Upper lobe of right lung (tissue), 1 donor: ENCODE measurements at places on chromosomes 7 and 10. TPM values are rescaled to one million over a fixed set of nuclear protein-coding genes. Genes with fewer than 3 reads are reported as not detected.

DNA sequence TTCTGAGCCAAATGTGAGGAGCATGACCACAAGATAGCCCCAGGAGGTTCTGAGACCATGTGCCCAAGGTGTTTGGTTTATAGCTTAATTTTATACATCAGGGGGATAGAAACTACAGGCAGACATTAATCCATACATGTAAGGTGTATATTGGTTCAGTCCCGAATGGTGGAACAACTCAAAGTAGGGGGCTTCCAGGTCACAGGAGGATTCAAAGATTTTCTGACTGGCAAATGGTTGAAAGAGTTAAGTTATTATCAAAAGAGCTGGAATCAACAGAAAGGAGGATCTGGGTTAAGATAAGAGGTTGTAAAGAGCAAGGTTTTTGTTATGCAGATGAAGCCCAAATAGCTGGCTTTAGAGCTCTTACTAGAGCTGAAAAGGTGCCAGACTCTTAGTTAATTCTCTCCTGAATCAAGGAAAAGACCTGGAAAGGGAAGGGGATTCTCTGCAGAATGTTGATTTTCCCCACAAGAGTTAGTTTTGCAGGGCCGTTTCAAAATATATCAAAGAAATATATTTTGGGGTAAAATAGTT, 640.0 kb downstream of the IPMK start:
- H3K27me3 ChIP-seq: no peaks in the 10 kb centered on the region
- H3K36me3 ChIP-seq: no peaks in the 10 kb centered on the region
- no peak overlapping the region for H3K27ac ChIP-seq
- DNase-seq: no peak

GRCh38 chr7:79968077-79968648, 166.5 kb upstream of the GNAI1 start:
- no peaks in the 10 kb centered on the region for H3K4me1 ChIP-seq
- H3K4me3 ChIP-seq: no peak overlapping the region
- no peaks in the 10 kb centered on the region for H3K36me3 ChIP-seq
- H3K27me3 ChIP-seq: no peaks in the 10 kb centered on the region

DNA sequence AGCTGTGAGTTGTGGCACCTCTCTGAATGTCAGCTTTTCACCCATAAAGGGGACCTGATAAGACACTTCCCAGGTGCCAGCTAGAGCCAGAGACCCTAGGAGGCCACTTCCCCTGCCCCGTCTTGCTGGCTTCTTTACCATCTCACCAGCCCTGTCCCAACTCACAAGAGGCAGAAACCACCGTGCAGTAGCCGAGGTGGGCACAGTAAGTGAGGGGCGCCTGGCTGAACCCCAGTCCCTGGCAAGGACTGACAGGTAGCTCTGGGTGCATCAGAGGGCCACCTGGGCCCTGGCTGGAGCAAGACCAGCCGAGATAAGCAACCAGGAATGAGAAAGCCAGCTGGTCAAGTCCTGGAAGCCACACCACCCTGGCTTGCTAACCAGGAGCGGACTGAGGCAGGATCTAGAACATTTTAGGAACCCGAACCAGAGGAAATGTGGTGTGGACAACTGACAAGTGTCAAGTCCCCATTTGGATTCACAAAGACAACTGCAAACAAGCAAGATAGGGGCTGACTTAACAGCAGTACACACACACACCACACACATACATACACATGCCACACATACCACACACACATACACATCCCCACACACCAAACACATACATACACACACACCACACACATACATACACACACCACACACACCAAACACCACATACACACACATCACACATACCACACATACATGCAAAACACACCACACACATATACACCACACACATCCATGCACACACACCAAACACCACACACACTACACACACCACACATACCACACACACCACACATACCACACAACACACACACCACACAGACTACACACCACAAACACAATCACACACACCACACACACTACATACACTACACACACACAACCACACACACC, 20.8 kb downstream of the OGDHL start:
- no peak overlapping the region for H3K4me3 ChIP-seq
- no peaks in the 10 kb centered on the region for H3K36me3 ChIP-seq
- H3K27me3 ChIP-seq: no peaks in the 10 kb centered on the region

GRCh38 chr10:3312403-3312940, 139.9 kb upstream of the PITRM1 start:
- no peak for DNase-seq
- H3K27me3 ChIP-seq: peaks cover 4% of the 10 kb centered on the region
- no peaks in the 10 kb centered on the region for H3K36me3 ChIP-seq
- H3K4me1 ChIP-seq: no peaks in the 10 kb centered on the region
- H3K27ac ChIP-seq: no peak overlapping the region
- H3K4me3 ChIP-seq: no peak overlapping the region

GRCh38 chr7:3304131-3304530, 3.1 kb downstream of the SDK1 start:
- H3K4me3 ChIP-seq: no peak overlapping the region
- no peak overlapping the region for H3K27ac ChIP-seq
- no peaks in the 10 kb centered on the region for H3K27me3 ChIP-seq
- DNase-seq: no peak

DNA sequence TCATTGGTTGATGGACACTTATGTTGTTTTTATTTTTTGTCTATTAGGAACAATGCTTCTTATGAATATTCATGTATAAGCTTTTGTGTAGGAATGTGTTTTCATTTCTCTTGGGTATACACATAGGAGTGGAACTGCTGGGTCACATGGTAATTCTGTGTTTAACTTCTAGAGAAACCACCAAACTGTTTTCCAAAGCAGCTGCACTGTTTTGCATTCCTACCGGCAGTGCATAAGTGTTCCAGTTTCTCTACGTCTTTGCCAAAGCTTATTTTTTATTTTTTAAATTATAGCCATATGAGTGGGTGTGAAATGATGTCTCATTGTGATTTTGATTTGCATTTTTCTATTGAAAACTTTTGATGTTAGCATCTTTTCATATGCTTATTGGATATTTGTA, 51.3 kb downstream of the ADK start:
- no peak overlapping the region for H3K27ac ChIP-seq
- H3K4me1 ChIP-seq: no peaks in the 10 kb centered on the region
- no peak for DNase-seq
- H3K36me3 ChIP-seq: peaks cover 5% of the 10 kb centered on the region
- H3K4me3 ChIP-seq: no peak overlapping the region
- H3K27me3 ChIP-seq: no peaks in the 10 kb centered on the region

DNA sequence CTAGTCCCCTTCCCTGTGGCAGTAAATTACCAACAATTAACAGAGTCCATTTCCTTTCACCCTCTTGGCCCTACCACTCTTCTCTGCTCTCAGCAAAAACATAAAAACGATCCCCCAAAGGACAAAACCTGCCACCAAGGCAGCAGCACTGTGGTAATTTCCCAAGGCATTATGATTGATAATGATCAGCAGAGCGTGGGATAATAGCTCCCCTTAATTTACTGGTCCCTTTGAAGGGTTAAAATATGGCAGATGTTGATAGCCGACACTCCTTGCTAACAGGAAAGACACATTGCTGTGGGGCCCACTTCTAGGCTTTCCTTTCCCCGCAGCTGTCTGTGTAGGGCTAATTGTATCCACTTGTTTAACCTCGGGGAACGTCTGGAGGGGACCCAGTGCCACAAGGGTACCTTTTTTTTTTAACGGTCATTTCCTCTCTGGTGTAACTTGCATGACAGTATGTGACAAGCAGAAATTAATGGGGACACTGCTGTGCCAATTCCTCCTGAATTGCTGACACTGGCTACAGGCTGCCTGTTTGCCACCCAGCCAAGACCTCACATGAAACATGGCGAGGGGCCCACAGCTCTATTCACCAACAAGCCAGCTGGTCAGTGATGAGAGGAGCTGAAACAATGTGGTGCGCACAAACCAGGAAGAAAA, 81.3 kb downstream of the CDK6 start:
- DNase-seq: no peak
- no peaks in the 10 kb centered on the region for H3K36me3 ChIP-seq
- H3K27ac ChIP-seq: no peak overlapping the region
- H3K27me3 ChIP-seq: no peaks in the 10 kb centered on the region
- no peaks in the 10 kb centered on the region for H3K4me1 ChIP-seq
- no peak overlapping the region for H3K4me3 ChIP-seq

- H3K27ac ChIP-seq: no peak overlapping the region
- no peaks in the 10 kb centered on the region for H3K4me1 ChIP-seq
- DNase-seq: no peak
- no peak overlapping the region for H3K4me3 ChIP-seq
- H3K36me3 ChIP-seq: no peaks in the 10 kb centered on the region
- no peaks in the 10 kb centered on the region for H3K27me3 ChIP-seq
Observed at GRCh38 chr7:9608560-9608959, 1175.2 kb downstream of the NXPH1 start.

DNA sequence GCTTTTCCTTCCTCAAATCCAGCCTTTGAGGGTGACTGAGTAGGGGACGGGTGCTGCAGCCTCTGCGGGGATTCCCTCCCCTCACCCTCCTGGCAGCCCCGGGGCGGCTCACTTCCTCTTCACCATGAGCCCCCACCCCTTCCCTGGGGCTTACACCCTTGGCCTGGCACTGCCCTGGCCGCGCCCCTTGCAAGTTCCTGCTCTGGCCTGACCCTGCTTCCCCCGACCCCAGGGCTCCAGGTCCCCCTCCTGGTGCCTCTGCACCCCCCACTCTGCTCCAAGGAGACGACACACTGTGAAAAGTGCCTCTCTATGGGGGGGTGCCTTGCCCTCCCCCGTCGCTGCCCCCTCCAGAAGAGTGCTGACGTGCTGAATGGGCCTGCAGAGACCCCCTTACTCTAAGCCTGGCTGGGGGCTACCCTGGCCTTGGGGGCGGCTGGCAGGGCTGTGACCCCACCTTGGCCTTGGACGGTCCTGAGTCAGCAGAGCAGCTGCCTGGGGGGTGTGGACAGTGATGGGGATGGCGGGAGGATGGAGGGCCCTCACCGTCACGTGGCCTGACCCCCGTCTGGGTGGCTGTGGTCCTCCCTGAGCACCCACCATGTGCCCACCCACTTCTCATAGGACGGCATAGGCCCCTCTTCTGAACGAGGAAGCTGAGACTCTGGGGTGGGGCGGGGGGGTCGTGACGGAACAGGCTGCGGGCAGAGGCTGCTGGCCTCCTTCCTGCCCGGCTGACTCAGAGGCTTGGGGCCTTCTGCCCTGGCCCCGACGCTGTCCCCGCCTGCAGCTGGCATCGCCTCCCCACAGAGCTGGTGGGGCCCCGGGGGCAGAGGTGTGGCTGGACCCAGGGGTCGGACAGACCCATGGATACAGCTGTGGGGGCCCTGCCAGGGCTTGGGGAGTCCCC, 9.8 kb downstream of the LFNG start:
- no peak overlapping the region for H3K4me3 ChIP-seq
- no peaks in the 10 kb centered on the region for H3K27me3 ChIP-seq
- peak overlapping the region; percentile 85 for H3K27ac ChIP-seq
- peaks cover 61% of the 10 kb centered on the region for H3K4me1 ChIP-seq
- peak; percentile 89 for DNase-seq

DNA sequence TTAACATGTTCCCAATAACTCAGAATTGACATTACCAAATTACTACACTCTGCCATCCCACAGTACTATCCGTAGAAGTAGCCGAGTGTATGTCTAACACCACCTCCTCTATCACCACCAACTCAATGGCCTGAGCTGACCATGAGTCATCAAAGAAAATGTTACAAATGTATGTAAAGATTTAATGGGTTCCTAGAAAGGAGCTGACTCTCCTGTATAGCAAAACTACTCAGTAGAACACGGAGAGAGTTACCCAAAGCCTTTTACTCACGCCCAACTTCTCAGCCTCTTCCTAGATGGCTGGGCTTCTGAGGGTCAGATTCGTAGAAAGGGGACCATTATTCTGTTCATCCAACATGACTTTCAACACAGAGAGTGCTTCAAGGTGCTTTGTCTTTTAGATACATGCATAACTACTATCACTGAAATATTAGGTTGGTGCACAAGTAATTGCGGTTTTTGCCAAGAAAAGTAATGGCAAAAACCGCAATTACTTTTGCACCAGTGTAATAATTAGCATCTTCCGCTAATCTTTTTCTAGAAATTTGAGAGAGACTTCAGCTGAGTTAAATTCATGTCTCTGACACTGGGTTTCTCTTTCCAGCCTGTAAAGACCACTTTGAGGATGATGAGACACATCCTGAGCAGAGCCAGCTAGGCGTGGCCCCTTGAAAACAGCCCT, 24.0 kb upstream of the NANOS1 start:
- no peak for DNase-seq
- H3K4me1 ChIP-seq: peaks cover 5% of the 10 kb centered on the region
- H3K4me3 ChIP-seq: no peak overlapping the region
- H3K36me3 ChIP-seq: no peaks in the 10 kb centered on the region
- H3K27ac ChIP-seq: no peak overlapping the region
- H3K27me3 ChIP-seq: no peaks in the 10 kb centered on the region

DNA sequence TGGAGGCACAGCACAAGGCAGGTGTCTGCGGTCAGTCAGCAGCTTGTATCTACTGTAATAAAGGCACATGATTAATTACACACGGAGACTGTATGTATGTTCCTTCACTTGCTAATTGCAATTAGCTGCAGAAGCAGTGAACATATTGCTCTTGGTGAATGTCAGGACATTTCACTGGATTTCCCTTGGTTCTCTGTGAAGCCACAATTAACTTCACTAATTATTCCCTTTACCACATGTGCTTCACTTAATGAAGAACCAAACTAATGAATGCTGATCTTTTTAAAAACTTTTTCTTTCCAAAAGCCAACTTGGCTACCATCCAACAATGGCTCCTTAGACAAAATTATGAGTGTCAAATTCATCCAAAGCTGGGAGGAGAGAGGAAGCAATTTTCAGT, 290.7 kb downstream of the ADRA2A start:
- H3K27me3 ChIP-seq: no peaks in the 10 kb centered on the region
- DNase-seq: no peak
- H3K27ac ChIP-seq: no peak overlapping the region
- no peaks in the 10 kb centered on the region for H3K4me1 ChIP-seq
- H3K4me3 ChIP-seq: no peak overlapping the region
- no peaks in the 10 kb centered on the region for H3K36me3 ChIP-seq

- DNase-seq: no peak
- H3K36me3 ChIP-seq: no peaks in the 10 kb centered on the region
- no peak overlapping the region for H3K27ac ChIP-seq
- no peaks in the 10 kb centered on the region for H3K27me3 ChIP-seq
Observed at GRCh38 chr7:119949053-119949452, 323.9 kb upstream of the KCND2 start.

- no peaks in the 10 kb centered on the region for H3K27me3 ChIP-seq
- no peaks in the 10 kb centered on the region for H3K36me3 ChIP-seq
- H3K27ac ChIP-seq: no peak overlapping the region
- no peak for DNase-seq
- peaks cover 31% of the 10 kb centered on the region for H3K4me1 ChIP-seq
- H3K4me3 ChIP-seq: no peak overlapping the region
Observed at GRCh38 chr7:77729574-77730348, 33.5 kb downstream of the RSBN1L start.

The TET1 gene
- 2.1 TPM for total RNA-seq

The PILRA gene
- 36.9 TPM for total RNA-seq

The EPHA1 gene
- total RNA-seq: 13.9 TPM

The MMRN2 gene
- total RNA-seq: 86.3 TPM

The EGR2 gene
- total RNA-seq: 41.4 TPM

The C10orf67 gene
- 1.6 TPM for total RNA-seq

The TRIP6 gene
- 65.3 TPM for total RNA-seq

The PAPOLB gene
- total RNA-seq: 0.38 TPM

The AGFG2 gene
- 36.0 TPM for total RNA-seq

The MTPN gene
- total RNA-seq: 130 TPM
